Vagina (tissue), 2 donors: ENCODE measurements at places on chromosomes 13 and 19.

DNA sequence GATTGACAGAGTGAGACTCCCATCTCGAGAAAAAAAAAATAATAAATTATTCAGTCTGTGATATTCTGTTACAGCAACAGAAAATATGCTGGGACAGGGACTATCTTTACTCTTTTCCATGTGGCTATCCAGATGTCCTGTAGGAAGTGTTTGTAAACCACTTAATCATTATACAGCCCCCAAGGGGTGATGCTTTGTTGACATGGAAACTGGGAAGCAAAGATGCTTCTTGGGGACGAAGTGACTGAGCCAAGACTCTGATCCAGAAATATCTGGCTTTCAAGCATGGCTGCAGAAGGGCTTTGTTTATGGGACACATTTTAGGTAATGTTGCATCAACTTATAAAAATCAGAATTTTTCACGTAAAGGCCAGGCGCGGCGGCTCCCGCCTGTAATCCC is 5.4 kb downstream of the ZNF8 start:
- no peak for DNase-seq

- DNase-seq, result no peak
Observed at GRCh38 chr19:13190781-13191540, 40.8 kb downstream of the IER2 start.

GRCh38 chr19:23002690-23003422 is at the start of gene ZNF728:
ZNF728 (minus strand) TSS chr19:23003176; CDS start chr19:23003030, 146 bp downstream.
- DNase-seq, result no peak

DNA sequence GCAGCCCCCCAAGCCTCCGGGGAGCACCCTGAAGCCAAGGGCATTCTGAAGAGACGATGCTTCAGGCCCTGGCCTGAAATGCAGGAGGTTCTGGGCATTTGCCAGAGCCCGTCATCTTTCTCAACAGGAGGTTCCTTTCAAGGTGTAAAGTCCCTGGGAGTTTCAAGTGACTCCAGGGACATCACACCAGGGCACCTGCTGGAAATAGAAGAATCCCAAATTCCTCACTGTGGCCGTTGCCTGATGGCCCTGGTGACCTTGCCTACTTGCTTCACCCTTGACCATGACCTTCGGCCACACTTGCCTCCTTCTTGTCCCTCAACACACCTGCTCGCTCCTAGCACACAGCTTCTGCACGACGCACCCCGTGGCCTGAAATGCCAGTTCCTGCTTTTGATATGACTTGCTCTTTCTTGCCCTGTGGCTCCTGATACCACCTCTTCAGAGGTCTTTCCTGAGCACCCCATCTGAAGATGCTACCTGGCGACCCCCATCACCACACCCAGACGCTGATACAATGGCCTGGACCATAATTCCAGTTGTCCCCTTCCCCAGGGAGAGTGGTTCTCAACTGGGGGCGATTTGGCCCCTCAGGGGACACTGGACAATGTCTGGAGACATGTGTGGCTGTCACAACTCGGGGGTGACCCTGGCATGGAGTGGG is 3.5 kb downstream of the DPP9 start:
- DNase-seq, result no peak

DNA sequence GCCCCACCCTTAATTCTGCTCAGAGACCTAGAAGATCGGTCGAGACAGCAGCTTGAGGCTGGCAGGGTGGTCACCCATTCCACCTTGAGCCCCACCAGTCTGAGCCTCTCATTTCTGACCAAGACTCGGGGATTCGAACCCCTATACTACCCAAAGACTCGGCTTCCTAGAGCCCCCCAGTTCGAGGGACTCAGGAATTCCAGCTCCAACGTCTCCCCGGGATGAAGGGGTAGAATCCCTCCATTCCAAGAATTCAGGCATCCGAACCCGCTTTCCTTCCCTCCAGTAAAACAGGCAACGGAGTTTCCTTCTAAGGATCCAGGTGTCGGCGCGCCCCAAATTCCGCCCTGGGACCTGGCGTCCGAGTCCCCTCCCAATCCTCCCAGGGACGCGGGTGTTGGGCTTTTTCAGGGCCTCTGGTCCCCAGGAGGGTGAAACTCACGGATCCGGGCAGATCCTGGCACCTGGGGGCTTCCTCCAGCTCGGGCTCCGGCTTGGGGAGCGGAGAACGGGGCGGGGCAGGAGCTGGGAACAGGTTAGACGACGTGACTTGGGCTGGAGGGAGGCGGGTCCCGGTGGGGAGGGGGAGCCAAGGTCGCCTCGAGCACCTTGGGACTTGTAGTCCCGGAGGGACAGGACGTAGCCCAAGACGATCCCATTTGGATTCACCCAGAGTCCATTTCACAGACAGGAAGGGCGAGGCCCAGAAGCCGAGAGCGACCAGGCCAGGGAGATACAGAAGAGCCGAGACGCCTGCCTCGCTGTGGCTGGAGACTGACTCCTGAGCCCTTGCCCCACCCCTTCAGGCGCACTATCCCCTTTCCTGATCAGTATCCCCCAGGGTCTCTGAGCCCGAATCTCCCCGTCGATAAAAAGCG is at the start of gene PPP1R13L:
Gene PPP1R13L, minus strand, starts transcription at position 513 of the 878 bp plus-strand sequence. CDS start 6,751 bp downstream, outside the sequence.
- DNase-seq, result peak; percentile 96

DNA sequence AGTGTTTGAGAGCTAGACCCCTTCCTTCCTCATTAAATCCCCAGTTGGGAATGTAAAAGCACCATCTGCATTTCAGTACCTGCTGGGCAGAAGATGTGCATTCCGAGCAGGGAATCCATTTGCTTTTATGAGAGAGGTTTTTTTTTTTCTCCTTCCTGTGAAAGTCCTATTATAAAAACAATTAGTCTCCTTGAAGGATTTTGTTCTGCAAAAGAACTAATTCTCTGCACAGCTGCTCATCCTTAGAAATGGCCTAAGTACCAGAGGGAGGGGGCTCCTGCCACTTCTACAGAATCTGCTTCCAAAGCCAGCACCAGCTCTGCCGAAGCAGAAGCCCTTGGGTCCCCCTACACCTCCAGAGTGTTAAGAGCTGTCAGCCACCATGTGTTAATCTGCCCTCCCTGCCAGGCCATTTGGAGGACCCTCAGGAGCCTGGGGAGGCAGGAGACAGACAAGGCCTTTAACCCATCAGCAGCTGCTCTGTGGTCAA is 36.4 kb upstream of the SERPINE3 start:
- DNase-seq, result no peak

- DNase-seq, result no peak
Observed at GRCh38 chr13:106513025-106513983, 22.2 kb downstream of the EFNB2 start.

DNA sequence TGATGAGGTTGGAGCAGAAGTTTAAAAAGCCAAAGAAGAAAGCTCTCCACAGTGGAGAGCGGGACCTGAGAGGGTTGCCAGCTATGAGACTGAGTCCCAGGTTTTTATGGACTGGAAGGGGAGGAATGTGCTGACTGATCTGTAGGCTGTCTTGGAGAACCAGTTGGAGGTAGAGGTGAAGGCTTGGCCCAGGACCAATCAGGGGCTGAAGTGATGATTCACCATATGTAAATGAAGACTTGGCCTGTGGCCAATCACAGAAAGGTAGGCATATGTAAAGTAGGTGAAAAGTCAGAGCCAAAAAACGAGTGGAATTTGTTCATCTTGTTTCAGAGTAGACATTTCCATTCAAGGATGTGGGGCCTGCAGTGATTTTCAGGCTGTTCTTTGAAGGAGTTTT is 17.5 kb upstream of the KBTBD6 start:
- DNase-seq, result no peak

DNA sequence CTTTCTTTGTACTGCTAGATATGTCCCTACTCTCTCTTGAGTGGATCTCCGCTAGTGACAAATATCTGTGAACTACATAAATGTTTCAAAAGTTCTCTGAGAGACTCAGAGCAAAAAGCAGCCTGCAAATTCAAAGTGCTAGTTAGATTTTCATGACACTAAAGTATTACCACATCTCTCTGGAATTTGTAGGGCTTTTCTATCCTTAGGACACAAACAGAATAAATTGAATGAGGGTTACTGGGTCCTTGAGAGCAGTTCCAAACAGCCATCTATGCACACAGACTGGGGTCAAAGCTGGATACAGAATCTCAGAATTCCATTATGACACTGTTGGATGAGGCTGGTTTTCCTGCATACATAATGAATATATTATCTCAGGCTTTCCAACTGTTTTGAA is 953.2 kb downstream of the DIAPH3 start:
- no peak for DNase-seq

- no peak for DNase-seq
Observed at GRCh38 chr13:40982772-40983171, 36.3 kb downstream of the ELF1 start.

DNA sequence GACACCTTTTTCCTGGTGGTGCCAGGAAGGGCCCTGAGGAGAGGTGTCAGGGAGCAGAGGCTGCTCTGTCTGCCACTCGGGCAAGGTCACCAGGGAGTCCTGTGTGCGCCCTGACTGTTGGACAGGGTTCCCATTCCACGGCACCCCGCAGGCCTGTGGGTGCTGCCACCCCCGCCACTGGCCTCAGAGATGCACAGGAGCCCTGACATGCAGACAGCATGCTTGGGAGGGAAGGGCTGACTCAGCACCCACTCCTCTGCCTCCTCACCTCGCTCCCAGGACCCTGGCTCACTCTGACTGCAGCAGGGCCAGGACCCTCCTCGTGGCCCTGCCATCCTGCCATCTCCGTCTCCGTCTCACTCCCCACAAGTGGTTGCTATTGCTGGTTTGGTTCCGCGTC is 25.3 kb downstream of the MAU2 start:
- DNase-seq, result no peak

DNA sequence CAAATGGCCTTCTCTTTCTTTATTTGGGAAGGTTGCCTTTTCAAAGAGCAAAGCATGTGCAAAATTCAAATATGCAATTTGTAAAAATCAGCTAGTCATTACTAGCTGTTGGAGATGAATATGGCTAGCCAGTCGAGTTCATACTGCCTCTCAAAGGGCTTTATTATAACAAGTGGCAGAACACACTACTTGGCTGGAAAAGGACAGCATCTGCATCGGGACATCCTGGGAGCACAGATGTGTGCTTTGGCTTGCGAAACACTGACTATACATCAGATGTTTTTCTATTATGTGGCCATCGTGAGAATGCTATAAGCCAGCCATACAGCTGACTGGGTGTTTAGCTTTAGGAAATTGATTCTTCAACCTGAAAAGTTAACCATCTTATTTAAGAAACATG is 424.2 kb downstream of the KCTD12 start:
- no peak for DNase-seq

- no peak for DNase-seq
Observed at GRCh38 chr13:88590574-88590973, 919.4 kb downstream of the SLITRK5 start.

DNA sequence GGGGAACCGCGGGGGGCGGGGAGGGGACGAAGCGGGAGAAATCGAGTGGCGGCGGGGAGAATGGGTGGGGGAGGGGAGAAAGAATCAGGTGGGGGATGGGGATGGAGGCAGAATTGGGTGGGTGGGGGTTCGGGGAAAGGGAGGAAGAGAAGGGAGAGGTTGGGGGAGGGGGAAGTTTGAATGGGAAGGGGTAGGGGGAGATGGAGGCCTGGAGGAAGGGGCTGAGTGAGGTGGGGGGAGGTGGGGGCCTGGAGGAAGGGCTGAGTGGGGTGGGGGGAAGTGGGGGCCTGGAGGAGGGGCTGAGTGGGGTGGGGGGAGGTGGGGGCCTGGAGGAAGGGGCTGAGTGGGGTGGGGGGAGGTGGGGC is 403 bp upstream of the ADAMTS10 start:
- DNase-seq, result no peak

DNA sequence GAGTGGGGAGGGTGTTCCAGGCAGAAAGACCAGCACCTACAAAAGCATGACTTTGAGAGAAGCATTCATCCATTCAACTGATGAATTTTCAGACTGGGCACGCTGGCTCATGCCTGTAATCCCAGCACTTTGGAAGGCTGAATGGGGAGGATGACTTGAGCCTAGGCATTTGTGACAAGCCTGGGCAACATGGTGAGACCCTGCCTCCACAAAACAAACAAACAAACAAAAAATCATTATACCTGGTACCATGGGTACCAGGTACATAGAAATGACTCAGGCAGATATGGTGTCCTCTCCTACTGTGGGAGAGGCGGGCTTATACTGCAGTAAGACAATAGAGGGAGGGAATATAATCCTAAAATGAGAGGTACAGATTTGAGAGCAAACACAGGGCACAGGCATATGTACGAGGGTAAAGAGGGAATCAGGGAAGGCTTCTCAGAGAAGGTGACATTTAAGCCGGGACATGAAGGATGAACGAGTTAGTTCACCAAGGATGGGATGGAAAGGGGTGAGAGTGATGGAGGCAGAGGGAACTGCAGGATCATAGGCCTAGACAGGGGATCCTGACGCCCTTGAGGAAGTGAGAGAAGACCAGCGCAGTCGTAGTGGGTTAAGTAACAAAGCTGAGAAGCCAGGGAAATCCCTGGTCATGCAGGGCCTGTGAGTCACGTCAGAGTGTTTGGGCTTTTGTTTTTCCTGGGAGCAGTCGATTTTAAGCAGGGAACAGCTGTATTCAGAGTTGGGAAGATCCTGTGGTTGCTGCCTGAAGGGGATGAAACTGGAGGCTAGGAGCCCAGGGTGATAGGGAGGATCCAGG is 2.9 kb downstream of the CYP2S1 start:
- DNase-seq, result no peak

- no peak for DNase-seq
Observed at GRCh38 chr13:94033098-94033497, 446.4 kb downstream of the DCT start.
